ENCODE measurements at places on chromosomes 12 and 14.

GRCh38 chr12:23949348-23950209, at the start of gene SOX5:
Gene SOX5 (minus strand): TSS chr12:23949670. CDS start chr12:23949601, 69 bp downstream.
- DNase-seq: no peak

DNA sequence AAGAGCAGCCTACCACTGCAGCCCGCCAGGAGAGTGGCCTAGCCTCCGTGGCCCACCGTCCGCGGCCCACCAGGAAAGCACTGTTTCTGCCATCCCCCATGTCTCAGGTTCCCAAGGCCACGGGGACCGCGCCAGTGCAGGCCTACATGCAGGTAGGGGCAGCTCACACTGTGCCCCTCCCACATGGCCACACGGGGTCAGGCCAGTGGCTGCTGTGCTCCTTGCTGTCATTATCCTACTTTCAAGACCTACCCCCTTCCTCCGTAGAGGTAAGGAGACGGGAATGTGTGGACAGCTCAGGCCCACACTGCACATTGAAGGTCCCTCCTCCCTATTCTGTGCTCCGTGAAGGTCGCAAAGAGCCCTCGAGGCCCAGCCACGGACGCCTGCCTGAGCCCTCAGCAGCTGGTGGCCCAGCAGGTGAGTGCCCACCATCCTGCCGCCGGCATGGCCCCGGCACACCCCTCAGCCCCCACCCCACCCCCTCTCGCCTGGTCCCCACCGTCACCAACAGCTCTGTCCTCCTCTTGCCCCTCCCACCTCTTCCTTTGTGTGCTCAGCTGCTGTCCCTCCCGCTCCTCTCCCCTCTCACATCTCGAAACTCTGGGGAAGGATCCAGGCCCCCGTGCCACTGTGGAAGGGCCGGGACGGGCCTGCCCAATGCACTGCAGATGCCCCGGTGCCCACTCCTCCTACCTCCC, 10.0 kb downstream of the DDX51 start:
- no peak for DNase-seq

GRCh38 chr12:95718006-95718431, 72.5 kb downstream of the NTN4 start:
- DNase-seq: no peak

DNA sequence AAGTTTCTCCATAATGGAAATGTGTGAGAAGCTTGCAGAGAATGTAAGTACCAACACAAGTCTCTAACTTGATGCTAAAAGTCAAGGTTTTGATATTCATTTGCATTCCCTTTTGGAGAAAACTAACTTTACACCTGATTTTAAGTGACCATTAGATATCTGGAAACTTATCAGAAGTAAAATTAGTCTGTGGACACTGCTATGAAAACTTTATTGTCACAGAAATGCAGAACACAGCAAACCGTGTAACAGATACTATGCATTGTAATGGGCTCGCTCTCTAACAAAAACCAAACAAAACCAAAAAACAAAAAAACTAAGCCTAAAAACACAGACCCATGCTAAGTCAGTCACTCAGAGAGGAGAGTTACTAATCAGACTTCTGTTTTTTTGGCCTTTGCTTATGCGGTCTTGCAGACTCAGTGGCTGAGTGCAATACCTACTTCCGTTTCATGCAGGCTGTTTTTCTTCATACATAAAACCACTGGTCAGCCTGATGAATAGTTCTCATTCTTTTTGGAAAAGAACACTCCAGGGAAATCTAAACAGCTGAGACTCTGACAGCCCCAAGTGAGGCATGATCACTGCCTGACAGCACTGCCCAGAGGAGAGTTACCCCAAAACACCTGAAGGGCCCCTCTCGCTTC, 35.7 kb downstream of the NRDE2 start:
- no peak for DNase-seq

DNA sequence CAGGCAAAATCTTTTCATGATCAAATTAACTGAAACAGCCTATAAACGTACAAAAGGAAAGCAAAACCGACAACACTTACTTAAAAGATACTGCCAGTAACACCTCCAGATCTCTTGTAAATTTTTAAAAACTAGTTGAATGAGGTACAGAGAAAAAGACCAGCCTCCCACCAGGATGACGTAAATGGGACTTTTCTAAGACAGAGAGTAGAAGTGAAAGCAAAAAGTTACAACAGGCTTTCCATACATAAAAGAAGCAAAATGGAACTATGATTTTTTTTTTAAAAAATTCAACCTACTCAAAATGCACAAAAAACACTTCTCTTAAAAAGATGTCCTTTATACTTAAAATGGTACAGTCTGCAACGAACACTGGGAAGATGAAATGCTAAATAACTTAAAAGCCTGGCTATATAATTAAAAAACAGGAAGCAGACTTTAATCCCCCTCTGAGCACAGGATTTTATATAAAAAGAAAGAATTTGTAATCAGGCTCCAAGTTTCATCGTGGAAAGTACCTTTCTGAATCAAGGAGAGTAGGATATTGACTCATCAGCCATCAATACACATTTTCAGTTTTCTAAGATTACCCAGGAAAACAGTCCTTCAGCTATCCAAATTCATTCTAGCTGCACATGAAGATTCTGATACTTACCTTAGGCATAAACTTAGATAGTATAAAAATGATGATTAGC, 14.2 kb upstream of the MYO1A start:
- DNase-seq: no peak

GRCh38 chr12:88505696-88506095, 74.6 kb downstream of the KITLG start:
- no peak for DNase-seq

GRCh38 chr14:101591582-101591981, 30.3 kb downstream of the DIO3 start:
- DNase-seq: no peak

GRCh38 chr14:65482757-65483438, 70.4 kb downstream of the FUT8 start:
- DNase-seq: no peak

- no peak for DNase-seq
Observed at GRCh38 chr14:81396113-81396512, 4.0 kb downstream of the STON2 start.

GRCh38 chr14:68951035-68951797, 27.9 kb downstream of the ACTN1 start:
- no peak for DNase-seq

- DNase-seq: peak; percentile 24
Observed at GRCh38 chr12:68451261-68452077, 119.3 kb upstream of the MDM1 start.

- no peak for DNase-seq
Observed at GRCh38 chr12:6158749-6159148, 34.3 kb upstream of the VWF start.

- no peak for DNase-seq
Observed at GRCh38 chr12:84270470-84271140, 642.0 kb downstream of the SLC6A15 start.

All from stimulated activated CD4-positive, alpha-beta T cell treated with anti-CD3 and anti-CD28 coated beads, TNF-alpha, amount 100 ng/mL, for 48 hours (primary cell).